ENCODE measurements at places on chromosomes 13 and 19. TPM values are rescaled to one million over a fixed set of nuclear protein-coding genes. Genes with fewer than 3 reads are reported as not detected.

Gene SIGLEC9
- total RNA-seq = not detected

Gene NPHS1
- total RNA-seq = not detected

Gene CIC
- 42.8 TPM for total RNA-seq

Gene GPC6
- total RNA-seq = not detected

Gene B3GNT8
- 1.5 TPM for total RNA-seq

Gene PNMA8A
- 0.80 TPM for total RNA-seq

Gene KLF2
- total RNA-seq = 13.3 TPM

Gene ACP5
- total RNA-seq = 1.2 TPM

Gene MUC16
- total RNA-seq = not detected

Gene TMEM143
- total RNA-seq = 8.0 TPM

Gene VAV1
- total RNA-seq = not detected

Gene ITGBL1
- total RNA-seq = 3.6 TPM

Gene FAAP24
- 2.2 TPM for total RNA-seq

Gene GAPDHS
- not detected for total RNA-seq

Gene LGALS7
- total RNA-seq = not detected

Gene HSH2D
- total RNA-seq = not detected

Gene CLEC17A
- total RNA-seq = not detected

Gene GADD45B
- total RNA-seq = 87.7 TPM

Gene LILRA6
- not detected for total RNA-seq

Gene IGLON5
- not detected for total RNA-seq

Gene SIGLEC8
- not detected for total RNA-seq

Gene SLC6A16
- total RNA-seq = 0.07 TPM

Gene RELB
- 19.4 TPM for total RNA-seq

Gene TM9SF2
- 100.0 TPM for total RNA-seq

Gene CEBPA
- total RNA-seq = not detected
